ENCODE measurements at places on chromosomes 12 and 14.

DNA sequence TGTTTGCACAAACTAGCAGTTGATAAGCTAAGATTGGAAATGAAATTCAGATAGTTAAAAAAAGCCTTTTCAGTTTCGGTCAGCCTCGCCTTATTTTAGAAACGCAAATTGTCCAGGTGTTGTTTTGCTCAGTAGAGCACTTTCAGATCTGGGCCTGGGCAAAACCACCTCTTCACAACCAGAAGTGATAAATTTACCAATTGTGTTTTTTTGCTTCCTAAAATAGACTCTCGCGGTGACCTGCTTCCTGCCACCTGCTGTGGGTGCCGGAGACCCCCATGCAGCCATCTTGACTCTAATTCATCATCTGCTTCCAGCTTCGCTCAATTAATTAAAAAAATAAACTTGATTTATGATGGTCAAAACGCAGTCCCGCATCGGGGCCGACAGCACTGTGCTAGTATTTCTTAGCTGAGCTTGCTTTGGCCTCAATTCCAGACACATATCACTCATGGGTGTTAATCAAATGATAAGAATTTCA lies 335.6 kb downstream of the TMEM121 start:
- no peak for DNase-seq

GRCh38 chr12:89927226-89927698 lies 218.6 kb upstream of the ATP2B1 start:
- no peak for DNase-seq

- no peak for DNase-seq
Observed at GRCh38 chr12:52232674-52233461, at the start of gene KRT7. Gene KRT7, plus strand, starts transcription at chr12:52233243. Its CDS starts 54 bp downstream, at chr12:52233297.

GRCh38 chr14:94101748-94102147 lies 8.8 kb upstream of the IFI27 start:
- DNase-seq = no peak

- no peak for DNase-seq
Observed at GRCh38 chr14:99282261-99283050, 10.5 kb upstream of the BCL11B start.

GRCh38 chr14:65483647-65484046 lies 71.1 kb downstream of the FUT8 start:
- no peak for DNase-seq
